ENCODE measurements at places on chromosomes 11 and 22.

GRCh38 chr11:121449123-121449522 lies 3.0 kb upstream of the SORL1 start:
- no peak for DNase-seq

- DNase-seq = no peak
Measured at GRCh38 chr11:48123934-48124755, 92.5 kb upstream of the OR4B1 start.

DNA sequence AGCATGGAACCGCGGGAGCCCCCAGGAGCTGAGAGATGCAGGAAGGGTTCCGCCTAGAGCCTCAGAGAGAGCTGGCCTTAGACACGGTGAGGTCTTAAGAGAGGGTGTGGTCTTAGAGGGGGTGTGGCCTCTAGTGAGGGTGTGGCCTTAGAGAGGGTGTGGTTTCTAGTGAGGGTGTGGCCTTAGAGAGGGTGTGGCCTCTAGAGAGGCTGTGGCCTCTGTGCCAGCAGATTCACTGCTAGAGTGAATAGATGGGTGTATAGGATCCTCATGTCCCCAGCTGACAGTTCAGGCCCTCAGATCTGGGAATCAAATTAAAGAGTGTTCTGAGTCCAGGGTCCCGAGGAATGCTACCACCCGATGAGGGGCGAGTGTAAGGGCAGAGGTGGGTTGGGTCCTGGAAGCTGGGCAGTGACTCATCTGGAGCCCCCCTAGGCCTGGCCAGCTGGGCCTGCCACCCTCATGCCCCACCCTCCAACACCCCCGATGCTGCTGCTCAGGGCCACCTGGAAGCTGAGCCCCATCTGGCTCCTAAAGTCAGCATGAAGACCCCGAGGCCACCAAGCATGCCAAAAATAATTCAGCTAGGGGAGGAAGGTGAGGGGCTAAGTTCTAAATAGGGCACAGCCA lies 49.5 kb downstream of the IGF2 start:
- DNase-seq = no peak

GRCh38 chr22:27329131-27329850 lies 472.3 kb downstream of the MN1 start:
- no peak for DNase-seq

GRCh38 chr22:22460635-22461034 lies 47.9 kb downstream of the ZNF280B start:
- DNase-seq = no peak

DNA sequence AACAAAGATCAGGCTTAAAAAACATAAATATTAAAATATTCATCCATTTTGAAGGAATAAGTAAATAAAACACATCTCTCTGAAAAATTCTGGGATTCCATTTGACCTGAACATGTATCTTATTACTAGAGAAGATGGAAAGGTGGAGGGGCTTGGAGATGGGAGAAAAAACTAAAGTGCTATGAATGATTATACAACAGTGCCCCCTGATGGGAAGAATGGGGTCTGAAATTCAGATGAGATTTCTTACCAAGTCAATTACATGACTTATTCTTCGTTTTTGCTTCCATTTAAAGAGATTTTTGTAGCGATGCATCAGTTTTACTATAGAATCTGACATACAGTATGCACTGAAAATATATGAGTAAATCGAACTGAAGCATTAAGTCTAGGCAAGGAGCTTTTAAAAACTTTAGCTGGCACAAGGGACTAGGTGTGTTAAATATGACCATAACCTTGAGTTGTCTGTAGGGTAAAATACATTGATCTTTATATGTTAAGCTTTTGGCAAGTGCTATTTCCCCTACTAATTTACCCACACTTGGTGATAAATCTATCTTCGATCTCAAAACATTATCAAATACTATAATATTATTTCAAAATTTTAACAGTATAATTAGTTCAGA lies 718.8 kb downstream of the CNTN5 start:
- no peak for DNase-seq

DNA sequence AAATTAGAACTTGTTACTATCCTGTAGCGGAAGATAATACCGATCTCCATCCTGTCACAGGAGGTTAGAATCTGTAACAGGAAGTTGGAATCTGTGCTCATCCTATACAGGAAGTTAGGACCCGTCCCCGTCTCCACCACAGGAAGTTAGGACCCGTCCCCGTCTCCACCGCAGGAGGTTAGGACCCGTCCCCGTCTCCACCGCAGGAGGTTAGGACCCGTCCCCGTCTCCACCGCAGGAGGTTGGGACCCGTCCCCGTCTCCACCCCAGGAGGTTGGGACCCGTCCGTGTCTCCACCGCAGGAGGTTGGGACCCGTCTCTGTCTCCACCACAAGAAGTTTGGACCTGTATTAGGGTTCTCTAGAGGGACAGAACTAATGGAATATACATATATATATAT lies 52.2 kb downstream of the FBLN1 start:
- DNase-seq = no peak

GRCh38 chr11:12193515-12194336 lies 83.3 kb downstream of the MICAL2 start:
- DNase-seq = no peak

Measured in NCI-H187 (cell line).